ENCODE measurements at places on chromosomes 5 and 9. TPM values are rescaled to one million over a fixed set of nuclear protein-coding genes. Genes with fewer than 3 reads are reported as not detected.

- H3K4me1 ChIP-seq: no peaks in the 10 kb centered on the region
- DNase-seq: no peak
- no peak overlapping the region for H3K27ac ChIP-seq
- H3K36me3 ChIP-seq: no peaks in the 10 kb centered on the region
- no peaks in the 10 kb centered on the region for H3K27me3 ChIP-seq
- no peak overlapping the region for H3K4me3 ChIP-seq
Measured at GRCh38 chr9:133852431-133852830, 114.3 kb upstream of the SARDH start.

GRCh38 chr5:93141969-93142368 lies 439.1 kb downstream of the NR2F1-AS1 start:
- no peaks in the 10 kb centered on the region for H3K27me3 ChIP-seq
- DNase-seq: no peak
- no peaks in the 10 kb centered on the region for H3K4me1 ChIP-seq
- H3K4me3 ChIP-seq: no peak overlapping the region
- no peak overlapping the region for H3K27ac ChIP-seq

DNA sequence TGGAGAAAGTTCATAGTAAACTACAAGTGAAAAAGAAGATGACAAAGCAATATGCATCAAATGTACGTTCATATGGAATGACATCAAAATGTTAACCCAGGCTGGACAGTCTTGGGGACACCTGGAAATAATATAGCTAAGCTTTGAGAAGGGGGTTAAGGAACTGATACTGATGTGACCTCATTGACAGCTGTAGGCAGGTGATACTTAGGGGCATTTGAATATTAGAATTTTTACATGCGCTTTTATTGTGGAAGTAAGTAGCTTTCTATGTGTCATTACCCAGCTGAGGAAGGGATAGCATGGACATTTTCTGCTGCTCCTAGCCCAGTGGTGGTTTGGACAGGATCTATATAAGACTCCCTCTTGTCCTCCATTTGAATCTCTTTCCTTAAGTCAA lies 299.7 kb downstream of the CWC27 start:
- no peaks in the 10 kb centered on the region for H3K36me3 ChIP-seq
- no peak overlapping the region for H3K27ac ChIP-seq
- peaks cover 9% of the 10 kb centered on the region for H3K27me3 ChIP-seq
- H3K4me1 ChIP-seq: no peaks in the 10 kb centered on the region

DNA sequence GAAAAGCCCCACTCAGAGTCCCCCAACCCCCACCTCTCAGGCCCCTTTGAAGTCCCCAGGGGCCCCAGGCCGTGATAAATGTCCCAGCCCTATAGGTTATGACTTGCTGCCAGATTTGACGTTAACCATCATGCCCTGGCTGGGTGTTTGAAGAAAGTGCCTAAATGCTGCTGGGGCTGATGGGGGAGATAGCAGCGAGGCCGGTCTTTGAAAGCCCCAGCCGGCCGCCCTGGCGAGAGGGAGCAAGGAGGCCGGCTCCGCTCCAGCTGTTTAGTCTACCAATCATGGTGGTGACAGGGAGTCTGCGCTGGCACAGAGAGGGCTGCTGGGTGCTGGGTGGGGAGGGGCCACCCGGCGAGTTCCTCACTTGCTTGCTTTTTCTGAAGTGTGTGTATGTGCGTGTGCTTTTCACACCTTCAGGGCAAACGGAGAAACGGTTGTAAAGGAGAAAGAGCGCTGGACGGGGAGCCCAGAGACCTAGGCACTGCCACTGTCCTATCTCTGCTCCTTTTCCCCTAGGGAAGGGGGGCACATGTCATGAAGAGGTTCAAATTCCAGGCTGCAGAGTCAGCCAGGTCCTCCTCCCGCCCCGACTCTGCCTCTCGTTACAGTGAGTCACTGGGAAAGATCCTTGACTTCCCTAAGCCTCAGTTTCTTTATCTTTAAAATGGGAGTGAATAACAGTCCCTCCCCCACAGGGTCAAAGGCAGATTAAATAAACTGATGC lies 126.1 kb upstream of the HAND1 start:
- no peaks in the 10 kb centered on the region for H3K36me3 ChIP-seq
- H3K4me1 ChIP-seq: no peaks in the 10 kb centered on the region
- peaks cover 55% of the 10 kb centered on the region for H3K27me3 ChIP-seq
- no peak for DNase-seq
- H3K27ac ChIP-seq: no peak overlapping the region

GRCh38 chr9:129558063-129558550 lies 62.8 kb downstream of the C9orf50 start:
- H3K36me3 ChIP-seq: no peaks in the 10 kb centered on the region
- no peak overlapping the region for H3K27ac ChIP-seq
- H3K4me1 ChIP-seq: no peaks in the 10 kb centered on the region
- no peak for DNase-seq

DNA sequence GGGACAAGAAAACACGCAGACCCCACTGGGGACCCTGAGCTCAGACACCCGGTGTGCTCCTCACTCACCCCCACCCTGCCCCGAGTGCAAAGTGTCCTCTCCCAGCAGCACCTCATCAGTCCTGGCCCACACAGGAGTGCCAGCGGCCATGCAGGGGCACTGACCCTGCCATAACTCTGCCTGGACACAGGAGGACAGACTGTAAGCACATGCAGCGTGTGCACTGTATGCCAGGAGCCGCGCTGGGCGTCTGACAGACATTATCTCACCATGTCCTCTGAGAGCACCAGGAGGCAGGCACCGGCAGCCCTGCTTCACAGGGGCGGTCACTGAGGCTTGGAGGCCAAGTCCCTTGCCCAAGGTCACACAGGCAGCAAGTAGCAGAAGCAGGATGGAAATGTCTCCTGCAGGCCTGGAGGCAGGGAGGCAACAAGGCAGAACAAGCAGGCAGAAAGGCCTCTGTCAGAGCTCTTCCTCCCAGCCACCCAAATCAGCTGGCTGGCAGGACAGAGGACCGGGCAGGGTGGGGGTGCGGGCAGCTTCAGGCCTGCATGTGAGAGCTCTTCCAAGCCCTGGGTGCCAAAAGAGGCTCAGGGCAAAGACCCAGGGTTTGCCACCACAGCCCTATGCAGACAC lies 8.4 kb downstream of the EEIG1 start:
- H3K4me3 ChIP-seq: peak overlapping the region; percentile 92
- no peaks in the 10 kb centered on the region for H3K27me3 ChIP-seq
- peak; percentile 54 for DNase-seq

- H3K36me3 ChIP-seq: peaks cover 17% of the 10 kb centered on the region
- no peaks in the 10 kb centered on the region for H3K27me3 ChIP-seq
- no peak overlapping the region for H3K4me3 ChIP-seq
- no peak for DNase-seq
- no peak overlapping the region for H3K27ac ChIP-seq
Measured at GRCh38 chr9:77783518-77783917, 135.4 kb upstream of the GNA14 start.

- H3K27me3 ChIP-seq: peaks cover 9% of the 10 kb centered on the region
- H3K36me3 ChIP-seq: no peaks in the 10 kb centered on the region
- no peak overlapping the region for H3K4me3 ChIP-seq
- no peak overlapping the region for H3K27ac ChIP-seq
Measured at GRCh38 chr5:170612256-170612678, 108.4 kb downstream of the KCNIP1 start.

- DNase-seq: no peak
- no peak overlapping the region for H3K27ac ChIP-seq
- no peak overlapping the region for H3K4me3 ChIP-seq
- no peaks in the 10 kb centered on the region for H3K36me3 ChIP-seq
Measured at GRCh38 chr5:117357886-117358285, 783.3 kb upstream of the SEMA6A start.

DNA sequence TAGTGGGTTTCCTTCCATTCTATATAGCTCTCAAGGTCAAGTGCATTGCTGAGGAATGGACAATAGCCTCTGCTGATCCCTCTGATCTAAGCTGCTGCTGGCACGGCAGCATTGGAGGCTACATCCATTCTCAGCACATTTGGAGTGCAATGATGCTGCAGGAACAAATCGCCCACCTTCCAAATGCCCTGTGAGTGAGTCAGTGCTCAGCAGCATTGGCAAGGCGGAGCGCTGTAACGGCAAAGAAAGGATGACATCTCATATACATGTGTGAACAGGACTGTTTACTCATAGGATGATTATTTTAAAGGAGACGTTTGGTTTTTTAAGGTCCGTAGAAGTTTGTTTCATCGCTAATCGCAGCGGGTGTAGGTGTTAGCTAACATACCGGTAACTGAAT lies 408.7 kb downstream of the ARHGEF28 start:
- H3K4me1 ChIP-seq: no peaks in the 10 kb centered on the region
- H3K27me3 ChIP-seq: peaks cover 13% of the 10 kb centered on the region
- no peaks in the 10 kb centered on the region for H3K36me3 ChIP-seq

- peak overlapping the region; percentile 10 for H3K27ac ChIP-seq
- H3K4me3 ChIP-seq: no peak overlapping the region
- H3K4me1 ChIP-seq: peaks cover 46% of the 10 kb centered on the region
- no peak for DNase-seq
Measured at GRCh38 chr5:157566902-157567489, 8.6 kb downstream of the ADAM19 start.

GRCh38 chr9:130927995-130928900 lies 10.8 kb downstream of the FIBCD1 start:
- DNase-seq: no peak
- no peak overlapping the region for H3K27ac ChIP-seq
- H3K36me3 ChIP-seq: no peaks in the 10 kb centered on the region
- H3K27me3 ChIP-seq: peaks cover 16% of the 10 kb centered on the region
- no peaks in the 10 kb centered on the region for H3K4me1 ChIP-seq
- H3K4me3 ChIP-seq: no peak overlapping the region

DNA sequence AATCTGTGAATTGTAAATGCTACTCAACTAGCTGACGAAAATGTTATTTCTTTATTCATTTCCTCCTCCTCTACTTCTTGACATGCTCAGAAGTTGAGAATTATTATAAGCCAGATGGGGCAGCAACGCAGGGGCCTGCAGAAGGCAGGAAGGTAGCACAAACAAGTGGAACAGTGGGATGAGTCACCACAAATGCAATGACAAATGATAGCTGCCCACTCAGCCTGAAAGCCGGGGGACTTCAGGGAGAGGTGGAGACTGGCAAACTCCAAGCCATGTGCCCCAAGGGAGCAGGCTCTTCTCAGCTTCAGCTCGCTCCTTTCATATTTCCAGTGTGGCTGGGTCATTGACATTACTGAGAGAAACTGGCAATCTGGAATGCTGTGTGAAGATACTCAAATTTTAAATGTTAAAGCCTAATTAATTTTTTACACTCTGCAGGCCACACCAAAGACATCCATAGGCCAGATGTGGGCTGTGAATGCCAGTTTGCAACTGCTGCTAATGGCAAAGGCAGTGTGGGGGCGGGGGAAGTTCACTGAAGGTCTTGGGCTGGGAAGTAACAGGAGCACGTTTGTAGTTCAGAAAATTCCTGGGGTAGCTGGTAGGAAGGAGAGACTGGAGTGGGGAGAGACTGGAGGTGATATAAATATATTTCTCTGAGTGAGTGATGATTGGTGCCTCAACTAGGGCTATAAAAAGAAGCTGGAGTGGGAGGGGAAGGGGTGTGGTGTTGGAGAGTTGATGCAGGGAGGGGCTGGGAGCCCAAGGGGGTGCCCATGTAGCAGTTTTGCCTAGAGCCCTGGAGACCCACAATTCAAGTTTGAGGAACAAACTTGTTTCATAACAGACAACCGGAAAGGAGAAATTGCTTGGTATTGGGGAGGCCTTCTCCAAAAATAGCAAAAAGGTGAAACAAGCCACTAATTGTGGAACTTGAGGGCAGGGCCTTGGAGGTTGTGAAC lies 20.8 kb upstream of the ADRB2 start:
- DNase-seq: no peak
- no peaks in the 10 kb centered on the region for H3K27me3 ChIP-seq
- no peak overlapping the region for H3K4me3 ChIP-seq

DNA sequence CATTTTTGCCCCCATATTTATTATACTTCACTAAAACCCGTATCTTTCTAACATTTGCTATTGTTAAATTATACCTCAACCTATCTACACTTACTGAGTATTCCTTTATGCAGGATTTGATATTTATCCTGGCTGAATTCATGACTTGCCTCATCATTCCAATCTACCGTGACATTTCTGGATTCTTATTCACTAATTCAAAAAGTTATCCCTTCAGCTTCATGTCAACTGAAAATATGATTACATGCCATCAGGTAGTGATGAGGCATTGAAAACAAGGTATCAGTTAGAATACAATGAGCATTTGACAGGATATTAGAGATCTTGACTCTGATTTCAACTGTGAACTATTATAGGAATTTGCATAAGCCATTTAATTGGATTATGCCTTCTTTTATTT lies 2171.9 kb upstream of the WWC1 start:
- no peak overlapping the region for H3K27ac ChIP-seq
- H3K4me1 ChIP-seq: no peaks in the 10 kb centered on the region
- no peaks in the 10 kb centered on the region for H3K36me3 ChIP-seq
- no peak for DNase-seq
- no peaks in the 10 kb centered on the region for H3K27me3 ChIP-seq

GRCh38 chr5:103867857-103868598 lies 305.4 kb upstream of the NUDT12 start:
- H3K4me1 ChIP-seq: no peaks in the 10 kb centered on the region
- DNase-seq: no peak
- no peaks in the 10 kb centered on the region for H3K27me3 ChIP-seq
- no peak overlapping the region for H3K4me3 ChIP-seq
- no peak overlapping the region for H3K27ac ChIP-seq
- H3K36me3 ChIP-seq: no peaks in the 10 kb centered on the region

DNA sequence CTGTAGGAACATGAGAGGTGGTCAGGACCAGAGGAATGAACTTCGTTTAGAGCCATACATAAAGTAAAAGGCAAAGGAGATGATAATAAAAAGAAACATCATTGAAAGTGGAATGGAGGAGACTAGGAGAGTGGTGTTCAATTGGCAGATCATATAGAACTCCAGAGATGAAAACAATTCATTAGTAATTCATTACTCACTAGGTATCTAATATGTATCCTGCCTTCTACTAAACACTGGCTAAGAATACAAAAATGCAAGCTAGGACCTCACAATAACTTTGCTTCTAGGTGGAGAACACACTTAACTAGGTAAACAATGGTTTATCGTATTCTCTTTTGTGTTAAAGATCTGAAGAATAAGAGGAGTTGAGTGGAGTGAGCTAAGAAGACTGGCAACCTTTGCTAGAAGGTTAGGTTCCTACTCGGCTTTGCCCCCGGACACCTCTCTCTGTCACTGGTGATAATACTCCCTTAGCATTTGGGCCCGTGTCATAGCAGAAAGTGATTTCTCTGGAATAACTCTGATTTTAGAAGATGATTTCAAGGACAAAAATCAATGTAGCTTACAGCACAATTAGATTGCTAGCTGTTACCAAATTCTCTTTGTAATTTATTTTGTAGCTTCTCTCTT lies 88.6 kb upstream of the IFNE start:
- no peak overlapping the region for H3K27ac ChIP-seq
- no peak for DNase-seq
- H3K27me3 ChIP-seq: peaks cover 10% of the 10 kb centered on the region
- H3K36me3 ChIP-seq: no peaks in the 10 kb centered on the region
- H3K4me3 ChIP-seq: no peak overlapping the region
- H3K4me1 ChIP-seq: no peaks in the 10 kb centered on the region

- peak overlapping the region; percentile 81 for H3K27ac ChIP-seq
- no peaks in the 10 kb centered on the region for H3K27me3 ChIP-seq
- H3K4me3 ChIP-seq: peak overlapping the region; percentile 62
- H3K36me3 ChIP-seq: peaks cover 25% of the 10 kb centered on the region
- DNase-seq: peak; percentile 43
Measured at GRCh38 chr9:79623799-79624721, 52.3 kb downstream of the TLE4 start.

Gene UBAC1
- 31.0 TPM for total RNA-seq

Gene LOX
- not detected for total RNA-seq

Gene ADAMTS13
- total RNA-seq: 3.5 TPM

Gene WWC1
- 0.82 TPM for total RNA-seq

Gene ADAMTS6
- 3.7 TPM for total RNA-seq

Gene FBXW5
- 104 TPM for total RNA-seq

Gene ANXA6
- 518 TPM for total RNA-seq

Gene FOXD1
- total RNA-seq: 0.14 TPM

Gene BNC2
- not detected for total RNA-seq

Gene FOXD4
- total RNA-seq: 0.17 TPM

Gene DIRAS2
- not detected for total RNA-seq

All from activated naive CD8-positive, alpha-beta T cell treated with anti-CD3 and anti-CD28 coated beads, Interleukin-2, amount 10 ng/mL, durations not matched to agents 7 days and 5 days (primary cell).